Bone marrow (tissue), 2 donors: ENCODE measurements at places on chromosomes 6 and 20.

DNA sequence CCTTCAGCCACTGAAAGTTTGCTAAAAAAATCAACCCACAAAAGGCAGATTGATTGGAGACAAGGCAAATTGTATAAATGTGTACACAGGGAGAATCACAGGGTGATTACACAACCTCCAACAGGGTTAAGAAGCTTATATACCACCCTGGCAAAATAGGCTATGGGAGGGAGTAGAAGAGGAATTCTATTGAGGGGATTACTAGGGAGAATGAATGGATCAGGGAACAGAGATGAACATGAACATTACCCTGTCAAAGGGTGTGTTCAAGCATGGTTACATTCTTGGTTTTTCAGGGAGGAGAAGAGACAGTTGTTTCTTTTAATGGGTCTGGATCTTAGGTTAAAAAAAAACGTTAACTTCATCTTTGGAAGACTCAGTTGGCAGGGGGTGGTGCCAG is 5.1 kb upstream of the MRS2 start:
- DNase-seq: no peak

GRCh38 chr6:132023490-132023889 is 72.3 kb upstream of the CCN2 start:
- DNase-seq: no peak

DNA sequence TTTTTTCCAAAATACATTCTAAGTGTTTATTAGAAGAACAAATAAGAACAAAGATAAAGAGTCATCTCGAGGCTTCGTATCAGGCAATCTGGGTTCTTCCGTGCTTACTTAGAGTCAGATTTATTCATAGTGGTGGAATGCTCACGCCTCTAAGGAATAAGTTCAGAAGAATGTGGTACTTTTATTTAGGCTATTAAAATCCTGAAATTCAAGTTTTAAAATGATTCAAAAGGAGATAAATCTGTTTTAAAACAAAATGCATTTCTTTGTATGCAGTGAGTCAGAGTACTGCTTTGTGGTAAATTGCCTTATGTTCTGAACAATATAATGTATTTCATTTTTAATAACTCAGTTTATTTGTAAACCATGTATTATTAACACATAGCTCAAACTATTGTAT is 89.1 kb downstream of the FUT9 start:
- no peak for DNase-seq

- DNase-seq: no peak
These were observed 46.6 kb downstream of the SLC2A12 start for GRCh38 chr6:134005800-134006199.

DNA sequence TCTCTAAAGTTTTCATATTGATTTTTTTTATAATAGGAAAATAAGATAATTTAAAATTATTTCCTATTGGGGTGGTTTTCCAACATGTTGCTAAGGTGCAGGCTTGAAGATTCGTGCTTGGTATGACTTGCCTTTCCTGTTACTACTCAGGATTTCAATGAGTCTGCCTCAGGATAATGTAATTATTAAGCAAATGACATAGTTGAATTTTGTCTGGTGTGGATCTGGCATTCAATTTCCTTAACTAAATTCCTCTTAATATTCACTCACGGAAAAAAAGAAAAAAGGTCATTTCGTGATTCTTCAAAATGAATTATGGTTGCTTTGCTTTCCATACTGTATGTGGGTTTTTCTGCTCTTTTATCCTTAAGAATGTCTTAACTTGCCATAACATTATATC is 9.3 kb upstream of the FILIP1 start:
- no peak for DNase-seq

GRCh38 chr6:82521369-82521768 is 157.8 kb downstream of the TPBG start:
- DNase-seq: no peak

DNA sequence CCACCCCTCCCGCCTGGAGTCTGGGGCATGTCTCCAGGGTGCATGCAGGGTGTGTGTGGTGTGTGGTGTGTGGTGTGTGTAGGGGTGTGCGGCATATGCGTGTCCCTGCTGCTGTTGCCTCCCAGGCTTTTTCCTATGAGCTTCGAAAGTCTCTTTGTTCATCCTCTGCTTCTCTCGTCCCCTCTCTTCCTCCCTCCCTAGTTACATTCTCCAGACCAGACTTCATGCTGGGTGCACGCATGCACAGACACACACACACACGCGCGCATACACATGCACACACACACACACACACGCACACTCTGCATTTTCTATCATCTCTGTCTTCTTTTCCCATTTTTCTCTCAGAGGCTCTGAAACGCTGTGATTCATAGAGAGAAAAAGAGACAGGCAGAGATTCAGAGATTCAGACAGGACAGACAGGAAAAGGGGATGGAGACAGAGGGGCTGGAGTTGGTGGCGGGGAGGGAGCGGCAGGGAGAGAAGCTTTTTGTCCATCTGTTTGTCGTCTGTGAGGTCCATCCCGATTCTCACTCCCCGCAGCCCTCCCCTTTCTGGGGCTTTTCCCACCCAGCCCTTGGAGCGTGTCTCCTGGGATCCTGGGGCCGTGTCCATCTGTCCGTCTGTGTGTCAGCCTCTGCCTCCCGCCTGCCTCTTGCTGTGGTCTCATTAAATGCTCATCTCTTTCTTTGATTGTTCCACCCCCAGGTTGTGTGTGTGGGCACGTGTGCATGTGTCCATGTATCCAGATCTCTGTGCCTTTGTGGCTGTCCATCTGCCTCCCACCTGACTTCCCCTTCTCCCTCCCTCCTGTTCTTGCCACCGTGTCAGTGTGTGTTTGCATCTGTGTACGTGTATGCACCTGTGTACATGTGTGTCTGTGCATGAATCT is 62.6 kb downstream of the SRC start:
- DNase-seq: no peak

- no peak for DNase-seq
These were observed 15.2 kb downstream of the BCAS4 start for GRCh38 chr20:50810063-50810462.

GRCh38 chr6:6317386-6317785 is 3.1 kb downstream of the F13A1 start:
- no peak for DNase-seq

GRCh38 chr6:89287351-89288028 is 27.6 kb downstream of the GABRR2 start:
- DNase-seq: no peak
